ENCODE measurements at places on chromosomes 7 and 10. TPM values are rescaled to one million over a fixed set of nuclear protein-coding genes. Genes with fewer than 3 reads are reported as not detected.
A peak's percentile ranks its signal among the peaks of the same experiment; 100 is the strongest.

GIMAP8 gene
- total RNA-seq, result not detected

DNA sequence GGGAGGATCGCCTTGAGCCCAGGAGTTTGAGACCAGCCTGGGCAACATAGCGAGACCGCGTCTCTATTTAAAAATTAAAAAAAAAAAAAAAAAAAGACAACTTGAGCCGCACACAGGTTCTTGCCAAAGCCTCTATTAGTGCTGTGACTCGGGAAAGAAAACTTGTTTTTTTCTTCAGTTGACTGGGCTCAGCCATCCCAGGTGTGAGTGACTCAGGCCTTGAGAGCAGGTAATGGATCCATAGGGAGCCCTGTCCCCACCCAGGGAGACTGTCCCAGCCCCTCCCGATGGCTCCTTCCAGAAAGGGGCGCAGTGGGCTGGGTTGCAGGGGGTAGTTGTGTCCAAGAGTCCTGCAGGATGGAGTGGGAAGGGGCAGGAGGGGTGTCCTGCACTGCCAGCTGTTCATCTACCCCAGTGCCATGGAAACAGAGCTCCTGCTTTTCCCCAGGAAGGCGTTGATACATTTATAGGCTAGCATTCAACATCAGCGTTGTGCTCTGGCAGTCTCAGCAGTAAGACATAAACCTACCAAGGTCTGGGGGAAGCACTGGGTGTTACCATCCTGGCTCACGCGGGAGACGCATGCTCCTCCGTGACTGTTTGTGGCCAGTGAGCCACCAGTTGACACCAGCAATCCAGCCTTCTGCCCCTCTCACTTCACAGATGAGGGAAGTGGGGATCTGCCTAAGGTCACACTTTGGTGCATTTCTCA lies 126.6 kb downstream of the CUX1 start:
- no peak for DNase-seq
- peaks cover 29% of the 10 kb centered on the region for H3K4me1 ChIP-seq
- no peaks in the 10 kb centered on the region for H3K36me3 ChIP-seq

- H3K27ac ChIP-seq, result no peak overlapping the region
- H3K27me3 ChIP-seq, result no peaks in the 10 kb centered on the region
- no peak for DNase-seq
- no peaks in the 10 kb centered on the region for H3K36me3 ChIP-seq
- H3K4me3 ChIP-seq, result no peak overlapping the region
Measured at GRCh38 chr7:30249986-30250774, 34.2 kb upstream of the ZNRF2 start.

GRCh38 chr10:77034795-77035194 lies 602.8 kb downstream of the KCNMA1 start:
- DNase-seq, result no peak
- peaks cover 2% of the 10 kb centered on the region for H3K27me3 ChIP-seq
- no peaks in the 10 kb centered on the region for H3K36me3 ChIP-seq
- H3K4me3 ChIP-seq, result no peak overlapping the region
- no peaks in the 10 kb centered on the region for H3K4me1 ChIP-seq
- H3K27ac ChIP-seq, result no peak overlapping the region

LRRD1 gene
- total RNA-seq, result 0.15 TPM

DNA sequence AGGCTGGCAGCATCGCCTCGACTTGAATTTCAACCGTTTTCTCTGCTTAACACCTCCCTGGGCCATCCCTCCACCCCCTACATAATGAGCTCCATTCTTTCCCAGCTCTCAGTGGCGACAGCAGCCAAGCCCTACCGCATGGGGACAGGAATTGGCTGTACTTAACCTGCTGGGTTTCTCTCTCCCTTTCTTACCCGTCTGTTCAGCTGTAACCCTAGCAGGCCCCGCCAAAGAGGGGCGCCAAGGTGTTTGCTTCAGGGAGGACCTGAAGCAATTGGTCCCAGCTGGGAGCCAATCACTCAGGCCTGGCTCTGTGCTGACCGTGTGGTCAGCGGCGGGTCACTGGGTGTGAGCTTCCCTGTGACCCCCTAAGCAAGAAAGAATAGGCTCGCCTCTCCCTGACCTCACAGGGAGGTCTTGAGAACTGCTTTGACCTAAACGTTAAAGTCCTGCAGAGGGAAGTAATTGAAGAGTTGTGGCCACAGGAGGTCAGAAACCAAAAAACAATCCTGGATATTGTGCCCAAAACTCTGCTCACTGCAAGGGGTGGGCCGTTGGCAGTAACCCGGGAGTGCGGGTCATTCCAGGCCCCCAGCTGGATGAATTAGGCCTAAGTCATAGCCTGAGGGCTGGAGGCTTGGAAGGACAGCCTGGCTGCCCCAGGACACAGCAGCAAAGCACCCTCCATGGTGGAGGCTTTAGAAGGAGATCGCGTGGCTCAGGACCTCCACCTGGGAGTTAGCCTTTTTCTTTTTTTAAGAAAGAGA lies 114.6 kb downstream of the ITIH5 start:
- H3K4me1 ChIP-seq, result peaks cover 2% of the 10 kb centered on the region
- no peak overlapping the region for H3K4me3 ChIP-seq
- no peaks in the 10 kb centered on the region for H3K36me3 ChIP-seq
- H3K27ac ChIP-seq, result no peak overlapping the region

DNA sequence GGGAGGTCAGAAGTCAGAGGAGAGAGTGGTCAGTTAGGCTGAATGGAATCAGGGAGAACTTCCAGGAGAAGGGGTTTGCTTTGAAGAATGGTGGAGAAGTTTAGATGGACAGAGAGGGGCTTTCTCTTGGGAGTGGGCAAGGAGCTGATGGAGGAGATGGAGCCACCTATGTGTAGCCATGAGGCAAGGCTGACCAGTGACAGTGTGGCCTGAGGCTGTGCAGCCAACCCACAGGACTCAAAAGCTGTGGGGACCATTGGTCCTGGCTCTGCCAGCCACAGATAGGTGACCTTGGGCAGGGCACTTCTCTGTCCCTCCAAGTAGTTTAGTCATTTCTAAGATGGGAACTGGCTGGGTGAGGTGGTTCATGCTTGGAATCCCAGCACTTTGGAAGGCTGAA lies 18.7 kb downstream of the NEURL1 start:
- H3K27me3 ChIP-seq, result peaks cover 4% of the 10 kb centered on the region
- no peak overlapping the region for H3K27ac ChIP-seq
- no peak for DNase-seq
- no peaks in the 10 kb centered on the region for H3K36me3 ChIP-seq
- H3K4me1 ChIP-seq, result peaks cover 8% of the 10 kb centered on the region

GRCh38 chr10:101968940-101969321 lies 87.0 kb downstream of the ARMH3 start:
- H3K36me3 ChIP-seq, result no peaks in the 10 kb centered on the region
- H3K4me3 ChIP-seq, result no peak overlapping the region
- peaks cover 10% of the 10 kb centered on the region for H3K4me1 ChIP-seq
- no peaks in the 10 kb centered on the region for H3K27me3 ChIP-seq
- H3K27ac ChIP-seq, result no peak overlapping the region

DNA sequence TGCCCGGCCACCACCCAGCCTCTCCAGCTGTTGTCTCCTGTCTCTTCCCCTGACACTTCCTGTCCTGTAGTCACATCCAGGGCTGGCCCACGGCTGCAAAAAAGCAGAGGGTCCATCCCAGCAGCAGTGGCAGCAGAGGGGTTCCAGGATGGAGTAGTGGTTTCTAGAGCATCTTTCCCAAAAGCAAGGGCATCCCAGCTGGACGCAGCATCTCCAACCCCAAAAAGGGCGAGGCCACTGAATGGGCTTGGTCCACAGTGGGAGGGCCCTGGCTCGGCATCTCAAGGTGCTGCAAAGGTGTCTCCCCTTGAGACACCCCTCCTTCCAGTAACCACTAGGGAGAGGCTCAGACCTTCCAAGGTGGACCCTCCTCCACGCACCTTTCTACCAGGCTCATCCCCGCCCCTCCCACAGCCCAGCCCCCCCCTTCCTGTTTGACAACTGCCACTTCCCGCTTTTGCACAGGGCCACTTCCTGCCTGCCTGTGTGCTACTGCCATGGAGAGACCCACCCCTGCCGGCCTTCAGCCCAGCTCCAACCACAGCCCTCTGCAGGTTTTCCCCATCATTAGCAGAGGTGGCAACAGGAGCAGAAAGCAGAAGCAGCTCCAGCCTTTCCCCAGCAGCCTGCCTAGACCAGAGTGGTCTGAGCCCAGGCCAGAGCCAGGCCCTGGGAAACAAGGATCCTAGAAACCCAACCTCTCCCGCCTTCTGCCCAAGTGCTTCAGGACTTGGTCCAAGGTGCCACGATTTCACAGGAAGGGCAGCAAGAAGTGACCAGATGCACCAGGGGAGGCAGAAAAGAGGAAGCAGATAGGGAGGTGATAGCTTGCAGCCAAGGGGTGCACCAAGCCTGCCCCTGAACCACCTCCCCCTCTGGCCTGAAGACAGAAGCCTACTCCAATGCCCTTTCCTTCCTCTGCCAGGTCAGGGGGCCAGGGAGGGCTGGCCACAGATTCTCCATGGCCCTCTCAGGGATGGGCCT lies 8.6 kb downstream of the CAMK2G start:
- no peak overlapping the region for H3K27ac ChIP-seq
- H3K27me3 ChIP-seq, result peaks cover 8% of the 10 kb centered on the region
- DNase-seq, result no peak
- H3K4me3 ChIP-seq, result no peak overlapping the region
- H3K4me1 ChIP-seq, result peaks cover 31% of the 10 kb centered on the region

AQP1 gene
- not detected for total RNA-seq

GRCh38 chr10:124007102-124007772 lies 86.2 kb downstream of the CHST15 start:
- H3K36me3 ChIP-seq, result no peaks in the 10 kb centered on the region
- no peak overlapping the region for H3K4me3 ChIP-seq
- DNase-seq, result peak; percentile 6
- no peaks in the 10 kb centered on the region for H3K27me3 ChIP-seq

CPA2 gene
- not detected for total RNA-seq

DNA sequence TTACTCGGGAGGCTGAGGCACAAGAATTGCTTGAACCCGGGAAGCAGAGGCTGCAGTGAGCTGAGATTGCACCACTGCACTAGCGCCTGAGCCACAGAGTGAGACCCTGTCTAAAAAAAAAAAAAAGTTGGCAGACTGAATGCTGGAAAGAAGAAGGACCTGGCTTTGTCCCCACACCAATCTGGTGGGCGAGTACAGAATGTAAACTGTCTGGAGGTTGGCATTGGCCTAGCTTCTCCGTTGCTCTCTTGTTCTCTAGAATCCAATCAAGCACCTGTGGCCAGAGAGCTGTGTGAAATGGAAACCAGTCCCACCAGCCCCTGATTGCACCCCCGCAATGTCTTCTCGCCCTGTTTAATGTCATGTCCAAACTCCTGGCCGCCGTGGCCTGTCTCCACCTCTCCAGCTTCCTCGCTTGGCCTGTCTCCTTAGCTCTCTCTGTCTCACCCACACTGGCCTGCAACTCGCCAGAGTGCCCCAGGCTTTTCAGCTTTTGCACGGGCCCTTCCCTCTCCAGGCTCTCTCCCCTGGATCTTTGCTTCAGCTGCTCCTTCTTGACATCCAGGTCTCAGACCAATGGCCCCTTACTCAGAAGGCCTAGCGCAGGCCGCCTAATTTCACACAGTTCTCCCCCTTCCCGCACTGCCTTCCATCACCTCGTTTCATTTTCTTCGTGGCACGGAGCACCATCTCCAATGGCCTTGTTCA lies 670 bp upstream of the AGK start:
- peak overlapping the region; percentile 90 for H3K4me3 ChIP-seq
- no peaks in the 10 kb centered on the region for H3K36me3 ChIP-seq
- no peaks in the 10 kb centered on the region for H3K27me3 ChIP-seq
- peaks cover 9% of the 10 kb centered on the region for H3K4me1 ChIP-seq

GRCh38 chr7:117384688-117385362 lies 42.5 kb downstream of the ASZ1 start:
- H3K27me3 ChIP-seq, result no peaks in the 10 kb centered on the region
- DNase-seq, result no peak
- H3K36me3 ChIP-seq, result no peaks in the 10 kb centered on the region
- H3K4me1 ChIP-seq, result no peaks in the 10 kb centered on the region
- H3K27ac ChIP-seq, result no peak overlapping the region

A1CF gene
- total RNA-seq, result not detected

DNA sequence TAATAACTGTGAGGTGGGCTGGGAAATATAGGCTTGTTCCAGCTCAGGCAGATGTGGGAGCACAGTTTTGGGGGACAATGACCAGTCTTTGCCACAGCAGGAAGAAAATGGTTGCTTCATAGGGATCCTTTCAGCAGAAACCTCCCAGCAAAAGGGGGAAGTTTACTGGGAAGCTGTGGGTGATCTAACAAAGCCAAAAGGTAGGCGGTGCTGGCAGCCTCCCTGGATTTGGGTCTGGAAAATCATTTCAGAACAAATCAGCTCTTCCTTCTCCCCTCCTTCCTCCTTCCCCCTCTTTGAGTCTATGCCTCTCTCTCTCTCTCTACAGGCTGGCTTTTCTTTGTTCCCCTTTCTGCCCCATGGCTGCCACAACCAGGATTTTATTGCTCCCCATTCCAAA lies 16.2 kb downstream of the RPS24 start:
- no peak for DNase-seq
- H3K27ac ChIP-seq, result no peak overlapping the region
- peaks cover 5% of the 10 kb centered on the region for H3K27me3 ChIP-seq
- H3K4me3 ChIP-seq, result no peak overlapping the region

DNA sequence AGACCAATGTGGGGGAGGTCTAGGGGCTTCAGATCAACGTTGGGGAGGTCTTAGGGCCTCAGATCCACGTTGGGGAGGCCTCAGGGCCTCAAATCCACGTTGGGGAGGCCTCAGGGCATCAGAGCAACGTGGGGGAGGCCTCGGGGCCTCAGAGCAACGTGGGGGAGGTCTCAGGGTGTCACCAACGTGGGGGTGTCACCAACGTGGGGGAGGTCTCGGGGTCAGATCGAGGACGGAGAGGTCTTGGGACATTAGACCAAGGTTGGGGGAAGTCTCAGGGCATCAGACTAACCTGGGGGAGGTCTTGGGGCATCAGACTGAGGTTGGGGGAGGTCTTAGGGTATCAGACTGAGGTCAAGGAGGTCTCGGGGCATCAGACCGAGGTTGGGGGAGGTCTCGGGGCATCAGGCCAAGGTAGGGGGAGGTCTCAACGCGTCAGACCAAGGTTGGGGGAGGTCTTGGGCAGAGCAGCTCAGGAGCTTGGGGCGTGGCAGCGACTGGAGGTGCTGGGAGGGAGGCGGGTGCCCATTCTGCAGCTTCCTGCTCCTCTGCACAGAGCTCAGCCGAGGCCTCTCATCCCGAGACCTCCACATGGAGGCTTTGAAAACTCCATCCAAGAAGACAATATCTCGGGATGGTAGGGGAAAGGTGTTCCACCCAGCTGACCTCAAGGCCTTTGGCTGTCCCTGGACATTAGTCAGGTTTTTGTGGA lies 159.8 kb downstream of the WDR37 start:
- H3K27ac ChIP-seq, result no peak overlapping the region
- peaks cover 2% of the 10 kb centered on the region for H3K27me3 ChIP-seq
- no peak overlapping the region for H3K4me3 ChIP-seq
- no peak for DNase-seq

C7orf57 gene
- total RNA-seq, result not detected

GRCh38 chr7:101126651-101127459 lies at the start of gene SERPINE1:
SERPINE1 (plus strand) TSS chr7:101127104; CDS start chr7:101128394, 1,290 bp downstream.
- peaks cover 1% of the 10 kb centered on the region for H3K4me1 ChIP-seq
- DNase-seq, result no peak
- no peak within 1 kb of the TSS for H3K4me3 ChIP-seq
- no peak within 1 kb of the TSS for H3K27ac ChIP-seq
- H3K36me3 ChIP-seq, result no peaks in the 10 kb centered on the region

All from glutamatergic neuron (in vitro differentiated cells).